ENCODE measurements at places on chromosomes 3 and 15.
A peak's percentile ranks its signal among the peaks of the same experiment; 100 is the strongest.

DNA sequence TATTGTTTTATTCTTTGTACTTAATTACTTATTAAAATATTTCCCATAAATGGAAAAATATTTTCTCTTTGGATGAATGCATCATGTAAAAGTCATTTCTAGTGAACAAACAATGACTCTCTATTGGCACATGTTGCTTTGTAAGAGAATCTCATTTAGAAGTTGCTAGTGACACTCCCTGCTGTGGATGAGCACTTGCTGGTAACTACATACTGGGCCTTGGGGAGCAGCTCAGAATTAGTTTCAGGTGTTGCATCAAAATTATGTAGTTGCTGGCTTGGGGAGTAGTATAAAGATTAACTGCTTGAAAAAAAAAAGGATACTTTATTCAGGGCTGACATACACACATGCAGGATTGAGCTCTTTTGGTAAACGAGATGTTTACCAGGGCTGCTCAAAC lies 80.3 kb upstream of the KCNAB1 start:
- no peak for DNase-seq

DNA sequence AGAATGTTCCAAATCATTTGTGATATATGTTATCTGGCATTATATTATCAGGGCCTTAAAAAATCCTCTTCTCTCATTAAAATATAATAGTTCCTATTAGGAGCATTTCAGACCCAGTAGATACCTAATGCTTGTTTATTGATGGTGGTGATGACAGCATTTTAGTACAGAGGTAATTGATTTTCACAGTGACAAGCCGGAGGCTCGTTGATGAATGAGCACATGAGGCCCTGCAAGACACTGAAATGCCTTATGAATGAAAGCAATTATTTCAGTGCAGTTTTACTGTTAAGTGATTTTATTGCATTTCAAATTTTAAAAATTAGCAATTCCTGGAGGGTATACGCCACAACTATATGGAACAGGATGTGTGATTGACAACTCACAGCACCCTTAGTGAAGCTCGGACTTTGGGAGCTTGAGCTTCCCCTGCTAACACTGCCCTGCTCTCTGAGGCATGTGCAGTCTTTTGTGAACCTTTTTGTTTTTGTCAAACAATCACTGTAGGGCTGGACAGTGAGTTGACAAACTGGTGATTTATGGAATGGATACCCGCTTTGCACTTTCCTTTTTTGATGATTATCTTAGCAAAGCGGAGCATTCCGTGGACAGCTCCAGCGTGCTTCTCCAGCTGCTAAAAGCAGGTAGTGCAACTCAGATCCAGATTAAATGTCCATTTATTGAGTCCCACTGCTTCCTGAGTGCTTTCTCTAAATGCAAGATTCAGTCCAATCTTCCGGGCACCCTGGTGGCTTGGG lies 187.0 kb upstream of the ATP10A start:
- DNase-seq = no peak

DNA sequence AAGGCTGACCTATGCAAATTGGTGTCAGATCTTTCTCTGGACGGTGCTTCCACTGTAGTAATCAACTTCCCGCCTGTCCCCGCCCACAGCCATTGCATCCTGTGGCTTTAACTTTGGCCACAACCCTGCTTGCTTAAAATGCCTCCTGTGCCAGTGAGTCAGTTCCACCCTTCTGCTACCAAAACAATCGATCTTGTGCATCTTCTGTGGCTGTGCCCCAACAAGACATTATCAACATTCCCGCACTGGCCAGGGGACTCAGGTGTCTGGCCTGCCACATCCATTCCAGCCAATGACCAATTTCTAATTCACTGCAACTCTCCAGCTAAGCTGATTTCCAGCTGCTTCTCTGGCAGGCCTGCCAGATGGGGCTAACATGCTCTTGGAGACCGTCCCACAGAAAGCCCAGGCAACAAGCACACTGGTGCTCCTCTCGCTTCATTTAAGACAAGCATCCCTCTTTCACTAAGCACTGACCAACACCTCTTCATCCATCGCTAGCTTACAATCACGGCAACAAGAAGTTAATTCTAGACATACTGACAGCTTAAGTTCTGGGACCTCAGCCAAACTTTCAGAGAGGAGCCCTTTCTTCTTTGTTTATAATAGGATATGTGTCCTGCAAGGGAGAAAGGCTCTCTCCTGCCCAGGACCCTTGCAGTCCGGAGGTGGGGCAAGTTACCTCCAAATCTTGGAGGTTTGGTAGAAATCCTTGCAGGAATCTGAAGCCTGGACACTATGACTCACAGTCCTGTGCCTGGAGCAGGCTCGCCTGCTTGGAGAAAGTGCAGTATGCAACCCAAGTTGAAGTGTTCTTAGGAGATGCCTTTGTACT lies 6.7 kb downstream of the CA12 start:
- peak; percentile 63 for DNase-seq

DNA sequence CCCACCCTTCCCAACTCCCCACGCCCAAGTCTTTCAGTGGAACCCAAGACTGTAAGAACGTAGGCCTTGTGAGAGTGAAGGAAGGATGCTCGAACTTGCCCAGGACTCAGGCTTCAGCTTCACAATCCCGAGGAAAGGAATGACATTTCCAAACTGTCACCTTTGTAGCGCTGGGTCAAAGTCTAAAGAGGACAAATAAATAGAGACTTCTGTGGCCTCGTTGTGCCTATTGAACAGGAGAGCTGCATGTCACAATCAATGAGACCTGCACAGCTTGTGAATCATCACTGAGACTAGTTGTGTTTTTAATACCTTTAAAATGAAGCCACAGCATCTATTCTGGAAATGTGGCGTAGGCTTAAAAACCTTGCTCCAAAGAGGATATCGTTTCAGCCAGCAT lies 222.8 kb upstream of the ST8SIA2 start:
- DNase-seq = no peak

DNA sequence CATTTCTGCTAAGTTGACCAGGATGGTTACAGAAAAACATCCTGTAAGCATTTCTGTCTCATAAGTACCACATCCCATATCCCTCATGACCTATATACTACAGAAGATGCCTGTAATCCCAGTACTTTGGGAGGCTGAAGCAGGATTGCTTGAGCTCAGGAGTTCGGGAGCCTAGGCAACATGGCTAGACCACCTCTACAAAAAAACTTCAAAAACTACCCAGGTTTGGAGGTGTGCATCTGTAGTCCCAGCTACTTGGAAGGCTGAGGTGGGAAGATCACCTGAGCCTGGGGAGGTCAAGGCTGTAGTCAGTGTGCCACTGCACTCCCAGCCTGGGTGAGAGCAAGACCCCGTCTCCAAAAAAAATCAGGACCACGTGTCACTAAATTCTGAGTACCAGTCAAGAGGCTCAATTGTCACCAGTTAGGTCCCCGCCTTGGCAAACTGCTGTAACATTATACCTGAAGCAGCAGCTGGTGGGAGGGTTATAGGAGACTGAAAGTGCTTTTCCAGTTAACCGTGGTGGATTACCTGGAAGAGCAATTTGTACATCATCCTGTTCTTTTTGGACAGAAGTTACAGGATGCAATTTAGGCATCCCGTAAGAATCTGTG lies 6.2 kb downstream of the RPL32 start:
- DNase-seq = peak; percentile 16

DNA sequence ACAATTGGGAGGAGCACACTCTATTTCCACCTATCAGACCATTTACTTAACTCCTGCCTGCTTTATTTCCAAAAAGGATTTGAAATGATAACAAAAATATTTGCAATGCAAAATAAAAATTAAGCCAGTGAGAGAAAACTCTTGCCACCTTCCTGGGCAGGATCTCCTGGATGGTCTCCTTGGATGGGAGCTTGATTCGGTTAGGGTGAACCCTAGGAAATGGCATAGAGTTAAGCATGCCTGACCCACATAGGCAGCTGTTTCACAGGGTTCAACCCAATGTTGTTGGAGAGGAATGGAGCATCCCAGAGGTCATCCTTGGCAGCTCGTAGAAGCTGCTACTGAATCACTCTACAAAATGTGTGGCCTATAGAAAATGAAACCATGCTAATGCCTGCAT lies 83.8 kb downstream of the TGFBR2 start:
- DNase-seq = no peak
